ENCODE measurements at places on chromosomes 2 and 18. TPM values are rescaled to one million over a fixed set of nuclear protein-coding genes. Genes with fewer than 3 reads are reported as not detected.

Gene TMEM198
- 7.6 TPM for total RNA-seq

Gene AKAIN1
- not detected for total RNA-seq

- H3K36me3 ChIP-seq: no peaks in the 10 kb centered on the region
- H3K27me3 ChIP-seq: no peaks in the 10 kb centered on the region
- H3K27ac ChIP-seq: no peak overlapping the region
- peaks cover 11% of the 10 kb centered on the region for H3K4me1 ChIP-seq
- no peak overlapping the region for H3K4me3 ChIP-seq
- DNase-seq: no peak
These were observed 44.0 kb upstream of the SPP2 start for GRCh38 chr2:234006501-234006900.

GRCh38 chr2:199471443-199472057, 13.8 kb upstream of the SATB2 start:
- H3K4me3 ChIP-seq: no peak overlapping the region
- H3K36me3 ChIP-seq: peaks cover 4% of the 10 kb centered on the region
- H3K27ac ChIP-seq: no peak overlapping the region

DNA sequence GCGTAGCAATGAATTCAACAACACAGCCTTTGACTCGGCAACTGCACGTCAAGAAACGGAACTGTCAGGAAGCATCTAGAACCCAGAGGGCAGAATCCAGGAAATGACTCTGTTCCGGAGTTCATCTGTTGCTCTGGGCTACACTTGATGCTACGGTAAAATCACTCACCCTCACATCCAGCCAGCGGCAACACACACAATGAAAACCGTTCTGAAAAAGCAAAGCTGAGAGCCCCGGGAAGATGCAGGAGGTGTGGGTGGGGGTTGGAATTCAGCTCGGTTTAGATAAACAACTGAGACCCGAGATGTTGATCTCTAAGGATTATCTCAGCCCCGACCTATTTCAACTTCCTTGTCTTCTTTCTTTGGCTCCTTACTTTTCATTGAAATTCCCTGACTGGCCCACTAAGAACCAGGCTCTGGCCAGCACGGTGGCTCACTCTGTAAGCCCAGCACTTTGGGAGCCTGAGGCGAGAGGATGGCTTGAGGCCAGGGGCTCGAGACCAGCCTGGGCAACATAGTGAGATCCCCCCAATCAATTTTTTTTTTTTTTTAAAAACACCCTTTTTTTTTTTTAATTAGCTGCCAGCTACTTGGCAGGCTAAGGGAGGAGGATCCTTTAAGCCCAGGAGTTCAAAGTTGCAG, 13.3 kb upstream of the RAB17 start:
- no peaks in the 10 kb centered on the region for H3K36me3 ChIP-seq
- H3K4me3 ChIP-seq: peak overlapping the region; percentile 80
- peaks cover 13% of the 10 kb centered on the region for H3K4me1 ChIP-seq
- H3K27ac ChIP-seq: peak overlapping the region; percentile 94
- DNase-seq: no peak
- peaks cover 10% of the 10 kb centered on the region for H3K27me3 ChIP-seq

Gene TBR1
- not detected for total RNA-seq

DNA sequence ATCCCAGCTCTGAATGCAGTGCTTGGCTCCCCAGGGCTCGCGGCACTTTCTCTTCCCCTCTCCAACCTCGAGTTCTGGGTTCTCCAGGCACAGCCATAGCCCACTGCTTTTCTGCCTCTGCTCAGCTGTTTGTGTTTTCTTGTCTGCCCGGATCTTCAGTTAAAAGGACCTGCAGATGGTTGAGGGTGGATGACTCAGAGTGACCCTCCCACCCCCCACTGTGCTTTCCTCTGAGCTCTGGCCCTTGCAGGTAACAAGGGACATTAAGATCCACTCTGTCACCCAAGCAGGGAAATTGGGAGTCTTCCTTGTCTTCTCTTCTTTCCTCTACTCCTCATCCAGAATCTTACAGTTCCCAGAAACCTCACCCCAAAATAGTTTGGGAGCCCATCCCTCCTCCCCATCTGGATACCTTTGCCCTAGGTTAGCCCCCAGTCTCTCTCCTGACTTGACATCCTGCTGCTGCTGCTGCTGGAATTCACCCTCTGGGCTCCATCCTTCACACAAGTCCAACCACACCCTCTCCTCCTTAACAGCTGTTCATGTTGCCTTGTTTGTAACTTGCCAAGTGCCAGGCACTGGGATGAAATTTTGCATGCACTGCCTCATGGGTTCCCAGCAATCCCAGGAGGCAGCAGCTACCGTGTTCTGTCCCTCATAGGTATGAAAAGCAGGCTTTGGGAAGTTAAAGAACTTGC, 157.9 kb upstream of the TTC39C start:
- H3K36me3 ChIP-seq: no peaks in the 10 kb centered on the region
- peaks cover 25% of the 10 kb centered on the region for H3K4me1 ChIP-seq
- H3K4me3 ChIP-seq: no peak overlapping the region
- H3K27me3 ChIP-seq: no peaks in the 10 kb centered on the region
- H3K27ac ChIP-seq: peak overlapping the region; percentile 77

Gene GULP1
- not detected for total RNA-seq

DNA sequence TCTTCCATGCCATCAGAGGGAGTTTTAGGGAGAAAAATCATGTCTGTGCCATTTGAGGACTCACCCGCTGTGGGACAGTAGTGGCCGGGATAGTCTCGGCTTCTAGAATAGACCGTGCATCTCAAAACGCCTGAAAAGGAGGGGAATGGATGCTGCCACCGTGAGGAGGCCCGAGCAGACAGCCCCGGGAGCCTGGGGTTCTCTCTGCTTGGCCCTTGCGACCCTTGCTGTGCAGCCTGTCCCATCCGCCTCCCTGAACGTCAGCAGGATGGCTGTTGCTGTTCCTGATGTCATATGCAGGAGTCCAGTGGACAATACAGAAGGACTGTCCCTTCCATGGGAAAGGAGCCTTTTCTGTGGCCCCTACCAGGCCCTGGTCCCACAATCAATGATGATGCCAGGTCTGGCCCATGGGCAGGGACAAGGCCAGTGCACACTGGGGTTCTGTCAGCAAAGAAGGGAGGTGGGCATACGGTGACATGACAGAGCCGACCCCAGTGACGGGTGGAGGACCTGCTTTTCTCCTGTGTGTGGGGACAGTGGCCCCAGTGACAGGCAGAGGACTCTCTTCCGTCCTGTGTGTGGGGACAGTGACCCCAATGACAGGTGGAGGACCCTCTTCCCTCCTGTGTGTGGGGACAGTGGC, 58.8 kb downstream of the ACKR3 start:
- H3K27ac ChIP-seq: no peak overlapping the region
- no peaks in the 10 kb centered on the region for H3K4me1 ChIP-seq
- no peak overlapping the region for H3K4me3 ChIP-seq
- H3K27me3 ChIP-seq: peaks cover 5% of the 10 kb centered on the region
- no peaks in the 10 kb centered on the region for H3K36me3 ChIP-seq

Gene GPBAR1
- total RNA-seq: 3.0 TPM

Gene CACNB4
- total RNA-seq: 0.40 TPM

- peaks cover 3% of the 10 kb centered on the region for H3K4me1 ChIP-seq
- no peak overlapping the region for H3K4me3 ChIP-seq
These were observed 151.0 kb downstream of the ZNF516 start for GRCh38 chr18:76343938-76344569.

DNA sequence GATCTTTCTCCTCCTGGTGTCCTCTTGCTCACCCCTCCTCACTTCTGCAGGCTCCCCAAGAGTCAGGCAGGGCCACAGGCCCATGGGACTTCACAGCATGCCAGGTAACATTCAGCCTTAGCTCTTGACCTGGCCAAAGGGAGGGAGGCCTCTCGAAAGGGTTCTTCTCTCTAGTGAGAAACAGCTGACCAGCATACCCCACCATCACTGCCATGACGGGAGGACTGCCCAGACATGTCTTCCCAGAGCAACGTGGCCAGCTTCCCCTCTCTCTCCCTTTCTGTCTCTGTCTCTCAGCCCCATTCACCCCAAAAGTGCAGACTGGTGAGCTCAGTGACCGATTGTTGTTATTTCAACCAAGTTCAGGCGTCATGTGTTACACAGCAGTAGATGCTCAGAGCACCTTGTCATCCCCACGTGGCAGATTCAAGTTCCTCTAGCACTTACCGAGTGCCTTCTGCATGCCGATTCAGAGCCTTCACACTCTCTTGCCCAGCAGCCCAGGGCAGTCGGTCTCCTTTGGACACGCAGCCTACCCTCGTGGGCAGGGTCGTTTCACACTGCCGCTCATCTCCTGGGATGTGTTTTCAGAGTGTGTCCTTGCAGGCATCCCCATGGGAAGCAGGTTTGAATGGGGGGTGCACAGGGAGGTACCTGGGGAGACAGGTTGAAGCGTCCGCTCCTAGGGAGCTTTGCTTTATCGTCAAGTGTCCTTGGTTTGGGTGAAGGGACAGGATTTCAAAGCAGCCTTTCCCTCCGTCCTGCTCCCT, 259.9 kb downstream of the NDUFA10 start:
- no peak overlapping the region for H3K4me3 ChIP-seq
- DNase-seq: no peak
- peaks cover 8% of the 10 kb centered on the region for H3K27me3 ChIP-seq

DNA sequence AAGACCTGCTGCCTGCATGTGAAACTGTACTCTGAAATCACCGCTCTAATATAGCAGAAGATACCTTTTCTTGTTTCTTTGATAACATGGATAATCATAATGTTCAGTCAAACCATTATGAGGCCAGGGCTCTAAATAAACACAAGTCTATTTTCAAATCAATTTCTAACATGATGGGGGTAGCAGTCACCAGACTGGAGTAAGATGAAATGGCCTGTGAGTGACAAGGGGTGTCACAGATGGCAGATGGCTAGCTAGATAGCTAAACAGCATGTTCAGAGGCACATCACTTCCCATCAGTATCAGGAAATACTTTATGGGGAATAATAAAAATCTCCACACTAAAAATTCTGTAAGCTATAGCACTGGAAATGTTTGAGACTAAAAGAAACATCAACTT, 14.0 kb downstream of the MBD2 start:
- H3K27me3 ChIP-seq: no peaks in the 10 kb centered on the region
- DNase-seq: no peak
- H3K36me3 ChIP-seq: no peaks in the 10 kb centered on the region
- H3K4me1 ChIP-seq: peaks cover 57% of the 10 kb centered on the region
- H3K4me3 ChIP-seq: peak overlapping the region; percentile 38

Gene POTEI
- not detected for total RNA-seq

DNA sequence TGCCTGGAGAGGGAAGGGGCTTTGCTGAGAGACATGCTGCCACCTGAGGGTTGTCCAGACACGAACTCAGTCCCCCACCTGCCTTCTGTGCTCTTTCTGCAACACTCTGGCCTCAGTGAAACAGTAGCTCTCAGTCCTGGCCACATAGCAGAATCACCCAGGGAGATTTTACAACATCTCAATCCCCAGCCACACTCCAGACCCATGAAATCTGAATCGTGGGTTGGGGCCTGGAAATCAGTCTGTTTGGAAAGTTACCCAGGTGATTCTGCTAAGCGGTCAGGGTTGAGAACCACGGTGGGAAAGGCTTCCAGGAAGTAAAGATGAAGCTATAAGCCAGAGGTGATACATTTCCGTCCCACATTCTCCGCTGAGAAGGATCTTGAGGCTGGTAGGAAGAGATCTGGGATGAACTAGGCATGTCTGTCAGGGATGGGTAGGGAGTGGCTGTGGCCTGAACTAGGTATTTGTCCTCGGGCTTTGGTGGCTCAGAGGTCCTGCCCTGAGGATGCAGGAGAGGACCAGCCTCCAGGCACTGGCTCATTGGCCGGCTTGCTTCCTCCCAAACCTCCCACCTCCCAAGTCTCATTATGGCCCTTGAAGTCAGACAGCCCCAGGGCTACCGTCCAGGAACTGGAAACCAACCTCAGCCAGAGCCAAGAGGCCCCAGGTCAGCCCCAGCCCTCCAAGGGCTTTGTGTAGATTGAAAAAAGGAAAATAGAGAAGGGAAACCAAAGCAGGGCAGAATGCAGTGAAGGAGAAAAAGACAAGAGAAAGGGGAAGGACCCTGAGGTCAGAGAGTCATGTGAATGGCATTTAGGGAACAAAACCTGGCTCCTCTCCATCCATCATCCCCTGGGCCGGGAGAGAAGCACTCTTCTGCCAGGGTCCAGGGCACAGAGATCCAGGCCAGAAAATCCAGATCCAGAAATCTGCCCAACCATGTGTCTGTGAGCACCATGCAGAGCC, 119.6 kb downstream of the ZFP36L2 start:
- no peak for DNase-seq
- H3K27me3 ChIP-seq: no peaks in the 10 kb centered on the region
- H3K4me1 ChIP-seq: no peaks in the 10 kb centered on the region
- peak overlapping the region; percentile 61 for H3K27ac ChIP-seq
- H3K36me3 ChIP-seq: no peaks in the 10 kb centered on the region
- no peak overlapping the region for H3K4me3 ChIP-seq

Gene NYAP2
- total RNA-seq: not detected

- DNase-seq: no peak
- no peak overlapping the region for H3K4me3 ChIP-seq
- no peaks in the 10 kb centered on the region for H3K4me1 ChIP-seq
- no peaks in the 10 kb centered on the region for H3K36me3 ChIP-seq
- peaks cover 9% of the 10 kb centered on the region for H3K27me3 ChIP-seq
- no peak overlapping the region for H3K27ac ChIP-seq
These were observed 176.3 kb upstream of the GLI2 start for GRCh38 chr2:120559401-120559800.

DNA sequence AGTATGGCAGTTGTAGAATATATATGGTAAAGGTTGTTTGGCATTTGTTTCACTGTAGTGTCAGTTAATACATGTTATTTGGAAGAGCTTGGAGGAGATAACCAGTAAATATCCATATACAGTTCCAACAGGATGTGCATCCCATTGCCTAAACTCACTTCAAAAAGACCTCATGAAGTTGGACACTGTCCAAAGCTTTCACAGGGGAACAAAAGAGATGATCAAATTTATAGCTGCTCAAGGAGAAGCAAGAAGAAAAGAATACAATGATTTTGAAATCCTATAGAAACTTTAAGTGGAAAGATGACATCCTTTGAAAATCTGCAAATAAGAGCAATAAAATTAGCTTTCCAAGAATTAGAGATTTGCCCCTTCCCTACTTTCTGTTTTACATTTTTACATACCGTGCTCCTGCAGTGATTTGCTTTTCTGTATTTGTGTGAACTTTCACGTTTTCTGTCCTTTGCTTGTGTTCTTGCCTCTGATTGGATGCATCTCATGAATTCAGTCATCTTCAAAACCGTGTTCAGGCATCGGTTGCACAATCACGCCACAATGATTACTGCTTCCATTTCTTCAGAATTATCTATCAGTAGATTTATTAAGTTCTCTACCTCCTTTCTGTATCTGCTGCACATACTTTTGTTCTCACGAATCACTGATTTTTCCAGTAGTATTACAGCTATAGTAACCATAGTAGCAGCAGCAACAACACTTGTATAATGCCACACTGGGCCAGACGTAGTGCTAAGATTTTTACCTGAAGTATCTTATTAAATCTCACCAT, 83.8 kb downstream of the PARD3B start:
- H3K4me3 ChIP-seq: no peak overlapping the region
- DNase-seq: no peak
- H3K27me3 ChIP-seq: peaks cover 2% of the 10 kb centered on the region

Gene FOXI3
- not detected for total RNA-seq

GRCh38 chr2:228987441-228988155, 283.5 kb downstream of the PID1 start:
- H3K36me3 ChIP-seq: no peaks in the 10 kb centered on the region
- no peak for DNase-seq
- H3K27me3 ChIP-seq: no peaks in the 10 kb centered on the region
- no peaks in the 10 kb centered on the region for H3K4me1 ChIP-seq
- no peak overlapping the region for H3K27ac ChIP-seq
